ENCODE measurements at places on chromosomes 6 and 20.
A peak's percentile ranks its signal among the peaks of the same experiment; 100 is the strongest.

- no peak for DNase-seq
Observed at GRCh38 chr6:5710936-5711335, 295.8 kb downstream of the NRN1 start.

GRCh38 chr6:43683708-43684455 lies 3.7 kb downstream of the MRPS18A start:
- DNase-seq: no peak

DNA sequence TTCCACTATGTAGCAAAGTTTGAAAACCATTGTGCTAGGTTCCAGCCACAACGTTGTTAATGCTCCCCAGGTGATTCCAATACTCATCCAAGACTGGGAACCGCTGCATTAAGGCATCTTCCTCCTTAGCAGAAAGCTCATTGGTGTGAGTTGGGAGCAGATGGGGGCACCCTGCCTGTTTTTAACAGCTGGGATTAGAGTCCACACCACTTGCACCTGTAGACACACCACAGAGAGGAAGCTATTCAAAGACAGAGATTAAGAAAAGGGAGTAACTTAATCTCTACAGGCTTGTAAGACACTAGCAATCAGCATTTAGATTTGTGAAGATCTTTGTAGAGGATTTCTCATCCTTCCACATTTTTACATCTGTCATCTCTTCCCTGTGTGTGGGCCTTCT lies 333.9 kb upstream of the SOX4 start:
- DNase-seq: no peak

GRCh38 chr20:13349235-13349604 lies 128.1 kb downstream of the ISM1 start:
- no peak for DNase-seq

DNA sequence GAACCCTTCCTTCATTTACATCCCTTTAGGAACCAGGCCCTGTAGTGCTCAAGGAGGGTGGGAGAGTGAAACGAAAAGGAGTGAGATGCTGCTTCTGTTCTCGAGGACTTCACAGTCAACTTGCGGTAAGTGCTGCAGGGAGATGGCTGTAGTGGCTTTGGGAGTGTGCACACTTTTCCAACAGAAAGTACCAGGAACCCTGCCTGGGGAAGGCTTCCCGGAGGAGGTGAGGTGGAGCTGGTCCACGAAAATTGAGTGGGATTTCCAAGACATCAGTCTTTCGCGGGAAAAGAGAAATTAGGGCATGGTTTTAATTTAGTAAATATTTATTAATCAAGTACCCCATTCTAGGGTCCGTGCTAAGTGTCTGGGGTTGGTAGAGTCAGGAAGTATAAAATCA lies 12.7 kb downstream of the TRIM31 start:
- no peak for DNase-seq

DNA sequence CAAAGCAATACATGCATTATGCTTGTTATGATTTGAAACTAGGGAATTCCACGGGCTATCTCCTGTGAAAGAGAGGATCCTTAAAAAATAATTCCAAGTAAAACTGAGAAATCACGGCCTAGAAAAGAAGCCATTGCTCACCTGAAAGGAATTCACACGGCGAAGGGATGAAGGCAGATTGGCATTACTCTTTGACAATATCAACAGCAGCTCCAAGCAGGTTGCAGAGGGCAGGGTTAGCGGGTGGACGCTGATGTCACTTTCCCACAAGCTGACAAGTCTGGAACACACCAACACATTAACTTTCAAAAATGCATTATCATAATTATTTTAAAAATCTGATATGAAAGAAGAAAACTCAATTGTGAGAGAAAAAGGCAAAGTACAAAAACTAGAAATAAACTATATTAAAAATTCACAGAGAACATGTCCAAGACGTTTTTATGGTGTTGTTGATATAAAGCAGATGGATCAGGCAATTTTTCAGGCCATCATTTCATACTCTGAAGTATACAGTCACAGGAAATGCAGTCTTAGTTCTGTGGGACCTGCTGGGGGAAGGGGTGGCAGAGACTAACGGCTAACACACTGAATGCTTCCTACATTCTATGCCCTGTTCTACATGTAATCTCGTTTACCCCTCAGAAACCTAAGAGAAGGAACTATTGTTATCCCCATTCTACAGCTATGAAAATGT lies 108.3 kb downstream of the UBE3D start:
- DNase-seq: no peak

GRCh38 chr6:134626589-134626988 lies 308.7 kb upstream of the SGK1 start:
- DNase-seq: no peak

DNA sequence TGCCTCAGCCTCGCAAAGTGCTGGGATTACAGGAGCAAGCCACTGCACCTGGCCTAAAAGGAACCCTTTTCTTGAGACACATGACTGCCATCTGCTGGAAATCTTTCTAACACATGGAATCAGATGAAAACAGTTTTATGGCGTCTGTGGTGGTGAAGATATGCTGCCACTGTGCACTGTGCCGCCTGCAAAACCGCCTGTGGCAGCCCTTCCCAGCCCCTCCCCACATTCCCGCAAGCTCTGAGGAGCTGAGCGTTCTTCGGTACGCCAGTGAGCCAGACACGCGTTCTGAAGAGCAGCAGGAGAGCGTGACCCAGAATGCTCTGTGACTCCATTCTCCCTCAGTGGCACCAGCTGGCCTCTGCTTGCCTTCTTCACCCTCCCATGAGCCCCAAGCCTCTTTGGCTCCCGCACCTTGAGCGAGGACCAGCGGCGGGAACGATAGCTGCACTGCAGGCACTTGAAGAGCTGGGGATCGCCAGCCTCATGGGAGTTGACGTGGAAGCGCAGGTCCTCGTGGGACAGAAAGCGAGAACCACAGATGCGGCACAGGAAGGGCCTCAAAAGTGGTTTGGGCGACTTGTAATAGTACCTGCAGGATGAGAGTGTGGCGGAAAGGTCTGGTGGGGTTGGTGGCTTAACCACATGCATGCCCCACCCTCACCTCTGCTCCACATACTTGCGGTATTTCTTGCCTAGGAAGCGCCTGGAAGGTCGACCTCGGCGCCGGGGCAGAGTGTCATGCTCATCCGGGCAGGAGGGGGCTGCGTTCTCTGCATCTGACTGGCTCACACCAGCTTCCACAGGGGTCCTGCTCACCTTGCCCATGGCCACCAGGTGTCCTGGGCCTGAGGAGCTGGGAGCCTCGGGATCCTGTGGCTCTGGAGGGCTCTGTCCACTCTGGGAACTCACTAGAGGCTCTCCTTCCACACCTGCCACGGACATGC lies 8.7 kb downstream of the ZNF335 start:
- DNase-seq: no peak

- no peak for DNase-seq
Observed at GRCh38 chr6:49550492-49551077, at the start of gene C6orf141. Gene C6orf141 (plus strand): TSS chr6:49550668. CDS start chr6:49550793, 125 bp downstream.

- DNase-seq: no peak
Observed at GRCh38 chr6:30613251-30614043, 3.6 kb downstream of the PPP1R10 start.

GRCh38 chr20:58160451-58161061 lies 67.9 kb downstream of the ANKRD60 start:
- DNase-seq: no peak

- DNase-seq: no peak
Observed at GRCh38 chr20:44367746-44368145, 12.2 kb downstream of the HNF4A start.

GRCh38 chr6:169677096-169677495 lies 24.7 kb downstream of the WDR27 start:
- no peak for DNase-seq

- no peak for DNase-seq
Observed at GRCh38 chr6:100719883-100720682, 161.0 kb downstream of the ASCC3 start.

- DNase-seq: no peak
Observed at GRCh38 chr20:50734730-50735679, 3.6 kb downstream of the PARD6B start.

DNA sequence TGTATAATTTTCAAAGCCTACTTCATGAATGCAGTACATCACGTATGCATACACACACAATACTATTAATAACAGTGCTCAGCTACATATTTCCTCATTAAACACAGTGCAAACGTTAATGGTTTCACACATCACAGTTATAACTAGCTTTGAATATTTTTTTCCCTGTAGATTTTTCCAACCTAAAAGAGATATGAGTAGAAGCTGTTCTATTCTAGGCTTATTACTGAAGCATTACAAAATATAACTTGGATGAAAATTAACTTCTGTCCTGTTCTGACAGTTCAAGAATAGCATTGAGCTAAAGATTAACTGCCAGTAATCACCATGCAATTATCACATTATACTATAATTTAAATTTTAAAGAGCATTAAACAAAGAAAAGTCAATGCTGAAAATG lies 6.2 kb downstream of the LMBRD1 start:
- DNase-seq: no peak

GRCh38 chr6:119355157-119355556 lies 5.6 kb upstream of the MAN1A1 start:
- DNase-seq: no peak

DNA sequence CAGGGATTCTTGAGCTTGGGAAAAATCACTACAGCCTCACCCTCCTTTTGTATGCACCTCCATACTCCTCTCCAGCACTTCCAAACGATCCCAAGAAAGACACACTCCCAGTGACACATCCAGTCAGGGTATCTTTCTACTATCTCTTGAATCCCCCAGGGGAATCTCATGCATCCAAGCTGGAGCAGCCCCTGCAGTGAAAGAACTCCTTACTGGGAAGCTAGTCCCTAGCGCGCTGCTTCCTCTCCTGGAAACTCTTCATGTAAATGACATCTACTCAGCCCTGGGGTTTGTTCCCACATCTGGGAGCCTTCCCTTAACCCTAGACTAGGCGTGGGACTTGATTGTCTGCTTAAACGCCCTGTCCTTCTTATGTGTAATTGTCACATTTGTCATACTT lies 329.1 kb upstream of the QKI start:
- no peak for DNase-seq

DNA sequence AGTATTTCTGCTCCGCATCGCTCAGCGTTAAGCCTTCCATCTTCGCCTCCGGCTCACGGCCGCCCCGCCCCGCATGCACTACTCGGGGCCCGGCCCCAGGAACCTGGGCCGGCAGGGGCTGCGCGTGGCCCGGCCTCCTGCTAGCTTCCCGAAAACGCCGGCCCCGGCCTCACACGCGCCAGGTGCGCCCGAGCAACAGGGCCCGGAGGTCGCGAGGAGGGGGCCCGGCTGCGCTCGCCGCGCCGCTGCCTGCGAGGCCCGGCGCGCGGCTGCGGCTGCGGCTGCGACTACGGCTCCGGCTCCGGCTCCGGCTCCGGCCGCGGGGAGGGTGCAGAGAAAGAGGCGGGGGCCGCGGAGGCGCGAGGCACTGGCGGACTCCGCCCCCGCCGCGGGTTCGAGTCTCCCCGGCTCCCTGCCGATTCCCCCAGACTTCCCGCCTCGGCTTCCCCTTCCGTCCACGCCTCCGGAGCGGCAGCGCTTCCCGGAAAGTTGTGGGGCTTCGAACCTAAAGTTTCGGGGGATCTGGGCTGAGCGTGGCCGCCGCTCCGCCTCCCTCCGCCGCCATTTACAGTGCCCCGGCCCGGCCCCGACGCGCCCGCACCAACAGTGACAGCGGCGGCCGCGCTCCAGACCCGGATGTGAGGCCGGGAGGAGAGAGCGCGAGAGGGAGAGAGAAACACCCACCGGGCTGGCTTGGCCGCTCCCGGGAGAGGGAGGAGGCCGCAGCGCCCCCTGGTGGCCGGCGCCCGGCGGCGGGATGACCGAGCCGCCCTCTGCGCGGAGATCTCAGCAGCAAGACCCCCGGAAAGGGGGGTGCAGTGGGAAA lies at the start of gene REPS1:
TSS of gene REPS1 (minus strand) at position 611 of the 826 bp plus-strand sequence. CDS start at position 40, 571 bp downstream.
- DNase-seq: peak; percentile 81

DNA sequence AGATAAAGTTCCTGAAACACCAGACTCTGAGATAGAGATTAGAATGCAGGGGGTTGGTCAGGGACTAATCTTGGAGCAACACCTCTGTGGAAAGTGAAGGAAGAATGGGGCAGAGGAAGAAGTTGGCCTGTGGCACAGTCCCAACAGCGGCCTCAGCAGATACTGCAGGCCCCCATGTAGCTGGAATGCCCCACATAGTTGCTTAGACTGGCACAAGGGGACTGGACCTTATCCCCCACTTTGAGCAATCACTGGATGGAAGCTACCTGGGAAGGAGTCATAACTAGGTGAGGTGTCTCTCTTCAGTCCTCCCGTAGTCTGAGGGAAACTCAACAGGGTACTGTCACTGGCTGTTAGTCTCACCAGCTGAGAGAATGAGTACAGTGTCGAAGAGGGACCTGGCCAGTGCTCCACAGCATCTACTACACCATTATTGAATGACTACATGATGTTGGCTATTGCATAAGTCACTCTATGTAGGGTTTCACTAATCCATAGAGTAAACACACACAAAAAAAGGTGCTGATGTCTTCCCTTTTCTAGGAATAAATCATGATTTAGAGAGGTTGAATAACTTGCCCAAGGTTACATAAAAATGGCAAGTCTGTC lies 47.5 kb downstream of the ADGRG6 start:
- no peak for DNase-seq

- DNase-seq: no peak
Observed at GRCh38 chr6:170279977-170280688, 10.7 kb downstream of the DLL1 start.

DNA sequence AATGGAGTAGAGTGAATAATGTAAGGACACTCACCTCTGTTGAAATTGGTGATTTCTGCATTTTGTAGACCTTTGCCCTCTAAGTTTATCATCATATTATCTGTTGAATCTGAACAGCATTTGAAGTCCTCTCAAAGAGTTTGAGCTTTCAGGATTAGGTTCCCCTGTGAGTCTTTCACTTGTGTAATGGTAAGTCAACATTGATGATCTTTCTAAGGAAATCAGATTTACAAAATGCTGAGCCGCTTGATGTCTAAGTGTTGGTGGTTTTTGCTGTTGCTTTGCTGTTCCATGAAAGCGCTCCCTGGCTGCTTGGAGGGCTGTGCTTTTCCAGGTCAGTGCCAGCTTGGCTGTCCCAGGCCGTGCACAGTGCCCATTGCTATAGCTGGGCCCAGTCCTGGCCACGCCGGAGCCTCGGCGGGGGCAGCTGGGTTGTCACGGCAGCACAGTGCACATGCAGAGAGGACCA lies 33.8 kb upstream of the KIF25 start:
- peak; percentile 6 for DNase-seq

DNA sequence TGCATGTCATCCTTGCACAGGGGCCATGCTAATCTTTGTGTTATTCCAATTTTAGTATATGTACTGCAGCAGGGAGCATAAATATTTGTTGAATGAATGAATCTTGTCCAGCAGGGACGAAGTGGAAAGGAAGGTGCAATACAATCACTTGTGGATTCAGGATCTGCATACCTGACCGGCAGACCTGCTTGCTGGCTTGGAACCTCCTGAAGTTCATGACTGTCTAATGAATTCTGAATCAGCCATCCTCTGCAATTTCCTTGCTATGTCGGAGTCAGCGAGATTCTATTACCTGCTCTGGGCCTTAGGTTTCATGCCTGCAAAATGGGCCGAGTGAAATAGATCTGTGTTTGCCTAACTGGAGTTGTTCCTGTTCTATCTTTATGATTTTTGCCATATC lies 17.4 kb upstream of the NCOA3 start:
- no peak for DNase-seq

DNA sequence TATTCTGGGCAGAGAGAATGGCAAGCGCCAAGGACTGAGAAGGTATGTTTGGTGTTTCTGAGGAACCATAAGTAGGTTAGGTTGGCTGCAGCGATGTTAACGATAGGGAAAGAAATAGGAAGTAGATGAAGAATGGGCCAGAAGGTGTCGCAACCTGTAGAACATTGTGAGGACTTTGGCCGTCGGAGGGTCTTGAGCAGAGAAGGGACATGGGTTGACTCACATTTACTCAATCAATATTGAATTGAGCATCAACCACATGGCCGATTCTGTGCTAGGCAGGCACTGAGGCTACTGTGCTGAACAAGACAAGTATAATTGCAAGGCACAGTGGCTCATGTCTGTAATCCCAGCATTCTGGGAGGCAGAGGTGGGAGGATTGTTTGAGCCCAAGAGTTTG lies 26.8 kb upstream of the RPN2 start:
- DNase-seq: no peak

Data from C1 segment of cervical spinal cord (tissue), 14 donors.